CD4-positive, alpha-beta T cell treated with Interleukin-2 at 100 ng/mL for 4 hours (primary cell): ENCODE measurements at places on chromosomes 6 and 20.

DNA sequence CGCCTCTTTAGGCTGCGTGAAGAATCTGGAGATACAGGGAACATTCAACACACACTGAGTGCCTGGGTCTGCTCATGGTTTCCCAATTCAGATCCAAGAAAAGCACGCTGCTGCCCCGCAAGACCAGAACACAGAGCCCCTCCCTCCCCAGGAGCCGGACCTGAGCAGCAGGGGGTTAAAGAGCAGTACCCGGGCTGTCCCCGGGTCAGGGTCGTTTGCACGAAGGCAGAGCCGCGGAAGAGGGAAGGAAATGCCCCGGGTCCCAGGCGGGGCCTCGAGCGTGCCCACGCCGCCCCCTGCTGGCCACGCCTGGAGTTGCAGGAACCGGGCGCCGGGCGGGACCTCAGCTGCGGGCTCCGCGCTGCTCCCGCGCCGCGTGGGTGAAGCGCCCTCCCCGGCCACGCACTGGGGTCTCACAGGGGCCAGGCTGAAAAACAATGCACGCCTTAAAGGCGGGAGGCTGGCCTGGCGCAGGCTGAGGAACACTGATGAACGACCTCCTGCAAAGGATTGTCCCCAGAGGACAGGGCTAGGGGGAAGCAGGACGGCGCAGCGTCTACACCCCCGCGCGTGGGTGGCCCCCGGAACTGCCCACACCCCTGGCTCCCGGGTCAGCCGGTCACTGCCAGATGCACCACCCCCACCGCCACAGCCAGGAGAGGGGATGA is 48.9 kb downstream of the ANKRD60 start:
- peak; percentile 62 for DNase-seq

DNA sequence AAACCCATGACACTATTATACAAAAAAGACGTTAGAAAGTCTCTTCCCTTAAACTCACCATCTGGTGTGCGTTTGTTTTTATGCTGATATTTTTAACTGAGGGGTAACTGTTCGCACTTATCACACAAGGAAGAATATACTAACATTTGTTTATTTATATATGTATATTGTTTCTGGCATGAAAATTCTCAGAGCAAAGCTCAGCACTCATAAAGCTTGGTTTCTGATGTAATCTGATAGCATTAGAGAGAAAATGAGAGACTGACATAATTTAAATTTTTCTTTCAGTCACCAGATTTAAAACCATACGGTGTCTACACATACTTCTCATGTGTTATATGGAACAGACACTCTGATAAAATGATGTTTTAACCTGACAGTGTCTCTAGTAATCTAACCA is 6.9 kb downstream of the BLOC1S5 start:
- DNase-seq = no peak

DNA sequence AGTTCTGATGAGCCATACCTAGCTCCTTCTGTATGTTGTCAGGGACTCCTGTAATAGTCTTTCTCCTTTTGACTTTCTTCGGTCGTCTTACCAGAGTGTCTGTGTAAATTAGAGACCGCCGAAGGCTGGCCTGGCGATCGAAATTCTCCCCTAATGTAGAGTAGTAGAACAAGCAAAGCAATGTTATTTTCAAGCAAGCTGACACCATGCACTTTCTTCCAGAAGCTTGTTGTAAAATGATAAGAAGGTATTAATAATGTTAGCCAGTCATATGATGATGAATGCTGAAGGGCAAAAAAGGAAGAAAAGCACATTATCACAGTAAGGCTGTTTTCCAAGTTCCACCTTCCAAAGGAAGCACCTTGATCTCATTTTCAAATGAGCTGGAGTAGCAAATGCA is 37.9 kb downstream of the HEBP2 start:
- DNase-seq = no peak

DNA sequence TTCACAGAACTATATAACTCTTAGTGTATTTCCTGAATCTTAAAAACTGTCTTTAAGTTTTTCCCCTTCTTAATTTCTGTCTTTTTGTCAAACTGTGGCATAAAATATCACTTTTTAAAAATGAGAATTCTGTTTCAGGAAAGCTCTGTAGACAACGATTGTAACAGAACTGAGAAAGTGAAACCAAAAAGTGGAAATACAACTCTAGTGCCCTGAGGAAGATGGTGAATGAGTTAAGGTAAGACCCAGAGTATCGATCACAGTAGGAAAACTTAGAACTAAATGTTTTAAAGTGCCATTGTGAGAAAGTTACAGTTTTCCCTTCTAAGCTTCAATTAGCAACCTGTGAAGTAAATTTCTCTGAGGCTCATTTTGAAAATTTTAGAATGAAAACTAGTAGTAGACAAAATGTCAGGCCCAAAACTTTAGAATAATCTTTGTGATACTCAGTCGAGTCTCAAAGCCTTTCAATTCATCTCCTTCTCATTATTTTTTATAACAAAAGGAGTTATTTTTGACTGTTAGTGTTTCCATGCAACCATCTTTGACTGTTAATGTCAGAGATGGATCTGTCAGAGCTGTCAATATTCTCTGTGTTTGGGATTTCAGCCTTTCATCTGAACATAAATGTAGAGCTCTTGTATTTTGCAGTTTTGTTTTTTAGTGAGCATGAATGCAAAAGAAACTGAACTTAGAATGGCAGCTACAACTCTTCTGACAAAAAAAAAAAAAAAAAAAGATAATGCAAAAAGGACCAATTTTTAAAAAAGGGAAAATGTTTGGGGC is 19.0 kb upstream of the TRDN start:
- DNase-seq = no peak

GRCh38 chr6:12208190-12208589 is 82.0 kb upstream of the EDN1 start:
- peak; percentile 5 for DNase-seq

GRCh38 chr6:161922631-161923119 is 648.8 kb upstream of the AGPAT4 start:
- DNase-seq = no peak

GRCh38 chr6:46370622-46371021 is 120.6 kb downstream of the RCAN2 start:
- no peak for DNase-seq

- no peak for DNase-seq
Observed at GRCh38 chr6:170221753-170222400, 69.0 kb downstream of the DLL1 start.

DNA sequence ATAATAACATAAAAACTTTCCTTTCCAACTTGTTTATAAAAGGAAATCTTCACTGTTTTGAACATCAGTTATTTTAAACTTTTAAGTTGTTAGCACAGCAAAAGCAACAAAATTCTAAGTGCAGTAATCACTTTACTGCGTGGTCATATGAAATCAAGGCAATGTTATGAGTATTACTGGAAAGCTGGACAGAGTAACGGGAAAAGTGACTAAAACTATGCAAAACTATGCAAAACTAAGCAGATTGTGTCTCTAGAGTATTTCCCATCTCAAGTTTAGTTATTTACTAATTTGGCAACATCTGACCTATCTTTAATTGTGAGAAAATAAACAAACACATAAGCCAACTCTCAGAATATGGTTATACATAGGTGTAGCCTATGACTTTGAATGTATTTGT is 10.9 kb upstream of the ANKEF1 start:
- no peak for DNase-seq

DNA sequence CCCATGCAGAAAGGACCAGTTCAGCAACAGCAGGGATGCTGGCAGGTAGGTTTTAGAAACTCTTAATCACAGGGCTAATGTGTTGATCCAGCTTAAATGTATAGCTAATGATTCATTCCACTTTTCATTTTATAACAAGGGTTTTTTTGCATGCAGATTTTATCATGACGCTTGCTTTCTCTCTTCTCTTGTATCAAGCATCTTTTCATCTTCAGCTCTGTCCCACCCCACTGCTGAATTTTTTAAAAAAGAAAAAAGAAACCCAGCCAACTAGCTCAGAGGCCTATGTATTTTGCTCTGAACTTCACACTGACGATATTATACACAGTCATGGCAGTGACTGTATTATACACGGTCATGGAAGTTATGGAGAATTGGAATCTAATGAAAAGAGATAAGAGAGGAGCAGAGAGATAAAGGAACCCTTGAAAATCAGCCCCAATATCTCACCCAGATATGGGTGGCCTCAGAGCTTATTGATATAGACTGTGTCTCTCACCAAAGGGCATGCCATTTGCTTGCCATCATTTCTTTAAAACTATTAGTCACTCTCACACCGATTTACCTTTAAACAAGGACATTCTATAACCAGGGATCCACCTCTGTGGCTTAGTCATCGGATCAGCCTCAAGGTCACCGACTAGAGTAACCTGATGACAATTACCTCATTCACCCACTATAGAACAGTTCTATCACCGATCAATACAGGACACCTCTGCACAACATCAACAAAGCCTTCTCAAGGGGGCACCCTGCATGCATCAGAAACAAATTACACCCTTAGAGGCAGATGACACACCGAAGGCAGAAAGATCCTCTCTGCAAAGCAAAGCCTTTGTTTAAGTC is 222.0 kb downstream of the ATXN1 start:
- no peak for DNase-seq

- DNase-seq = no peak
Observed at GRCh38 chr6:100554228-100554627, 89.5 kb upstream of the SIM1 start.

DNA sequence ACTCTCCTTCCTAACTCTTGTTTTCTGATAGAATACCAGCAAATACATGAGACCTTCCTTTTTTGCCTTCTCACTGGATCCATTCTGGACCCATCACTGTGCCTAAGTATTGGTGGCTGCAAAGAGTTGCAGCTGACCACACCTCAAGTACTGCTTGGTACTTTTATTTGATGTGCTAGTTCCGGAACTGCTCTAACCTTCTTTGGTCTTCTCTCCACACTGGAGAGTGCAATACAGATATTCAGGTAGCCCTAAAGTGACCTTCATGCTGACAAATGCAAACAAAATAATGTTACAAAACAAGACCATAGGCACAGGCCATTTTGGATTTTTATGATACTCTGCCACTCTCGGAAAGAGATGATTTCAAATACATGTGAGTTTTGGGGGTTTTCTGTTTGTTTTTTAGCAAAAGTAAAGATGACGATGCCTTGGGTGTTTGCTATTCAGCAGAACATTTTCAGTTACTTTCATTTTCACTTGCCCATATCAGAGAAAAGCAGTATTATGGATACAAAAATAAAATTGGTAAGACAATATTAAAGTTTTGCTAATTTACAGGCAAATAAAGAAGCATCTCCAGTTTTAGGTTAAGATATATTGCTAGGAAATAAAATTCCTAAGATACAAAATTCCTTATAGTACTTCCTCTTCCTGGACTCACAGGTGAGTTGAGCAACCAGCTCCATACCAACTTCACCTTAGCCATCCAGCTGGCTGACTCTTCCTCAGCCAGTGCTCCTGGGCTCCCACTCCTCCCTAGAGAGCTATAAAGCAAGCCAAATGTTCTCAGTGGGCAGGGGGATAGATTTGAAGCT is 42.0 kb downstream of the PTPRK start:
- no peak for DNase-seq

- no peak for DNase-seq
Observed at GRCh38 chr6:144006736-144007477, 1.2 kb downstream of the PLAGL1 start.

DNA sequence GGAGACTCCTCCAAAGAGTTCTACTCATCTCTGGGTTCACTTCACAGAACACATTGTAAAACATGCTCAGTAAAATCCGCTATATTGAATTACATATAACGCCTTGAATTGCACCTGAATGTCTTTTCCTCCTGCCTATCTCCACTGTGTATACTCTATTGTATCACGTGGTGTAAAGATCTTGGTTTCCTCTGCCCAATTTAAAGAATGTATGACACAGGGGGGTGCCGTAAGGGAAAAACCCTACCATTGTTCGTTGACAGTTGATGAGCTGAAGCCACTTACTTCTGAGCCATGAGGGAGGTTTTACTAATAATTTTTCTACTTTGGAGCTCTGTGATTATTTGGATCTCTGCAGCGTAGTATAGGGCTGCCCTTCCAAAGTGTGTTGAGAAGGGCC is 6.0 kb downstream of the ASF1A start:
- DNase-seq = peak; percentile 60

GRCh38 chr6:145534989-145535388 is 200.3 kb downstream of the EPM2A start:
- DNase-seq = no peak
